Panc1 (cell line): ENCODE measurements at places on chromosomes 7 and 10. TPM values are rescaled to one million over a fixed set of nuclear protein-coding genes. Genes with fewer than 3 reads are reported as not detected.

GRCh38 chr7:2720024-2720423 is 32.0 kb downstream of the AMZ1 start:
- H3K27me3 ChIP-seq: no peaks in the 10 kb centered on the region
- H3K4me3 ChIP-seq: no peak overlapping the region
- H3K4me1 ChIP-seq: peaks cover 15% of the 10 kb centered on the region; the same call in 1 of the 2 replicates
- no peaks in the 10 kb centered on the region; the same call in 1 of the 2 replicates for H3K36me3 ChIP-seq

DNA sequence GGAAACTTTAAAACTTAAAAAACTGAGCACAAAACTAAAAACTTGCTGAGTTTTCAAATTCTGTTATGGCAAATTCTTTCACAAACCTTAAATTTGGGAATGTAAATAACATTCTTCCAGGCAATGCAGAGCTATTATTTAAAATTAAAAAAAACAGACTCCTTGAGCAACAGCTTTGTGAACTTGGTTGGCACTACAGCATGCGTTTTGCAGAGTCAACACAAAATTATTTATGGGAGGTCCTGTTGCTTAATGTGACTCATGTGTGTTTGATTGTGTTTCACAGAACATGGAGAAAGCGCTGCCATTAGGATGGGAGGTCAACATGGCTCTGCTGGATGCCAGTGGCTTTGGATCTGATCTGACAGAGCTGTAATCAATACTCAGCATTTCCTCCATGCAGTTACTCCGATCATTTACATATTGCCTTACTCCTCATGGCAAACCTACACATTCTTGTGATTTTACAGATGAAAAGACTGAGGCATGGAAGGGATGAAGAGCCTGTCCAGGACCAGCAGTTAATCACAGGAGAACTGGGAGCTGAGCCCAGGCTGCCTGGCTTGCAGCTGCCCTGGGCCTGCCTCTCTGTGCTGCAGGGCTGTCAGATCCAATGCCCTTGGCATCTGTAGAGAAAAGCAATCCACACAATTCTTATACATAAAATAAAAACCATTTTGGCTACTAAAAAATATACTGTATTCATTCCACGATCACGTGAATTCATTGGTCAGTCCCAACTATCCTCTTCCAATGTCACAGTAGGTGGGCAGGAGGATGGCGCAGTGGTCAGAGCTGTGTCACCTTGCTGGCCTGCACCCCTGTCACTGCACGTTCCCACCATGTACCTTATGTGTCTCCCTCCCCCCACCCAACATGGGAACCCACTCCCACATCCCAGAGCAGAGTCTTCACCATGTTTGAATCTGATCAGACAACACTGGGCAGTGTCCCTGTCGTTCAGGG is 200.9 kb downstream of the CXCL12 start:
- H3K27ac ChIP-seq: no peak overlapping the region
- no peak for DNase-seq
- peaks cover 4% of the 10 kb centered on the region; the same call in 1 of the 2 replicates for H3K27me3 ChIP-seq
- no peaks in the 10 kb centered on the region for H3K36me3 ChIP-seq
- H3K4me3 ChIP-seq: no peak overlapping the region

GRCh38 chr7:130899638-130900401 is 165.8 kb upstream of the KLF14 start:
- no peaks in the 10 kb centered on the region for H3K27me3 ChIP-seq
- DNase-seq: peak; percentile 72
- H3K36me3 ChIP-seq: peaks cover 20% of the 10 kb centered on the region
- peaks cover 100% of the 10 kb centered on the region for H3K4me1 ChIP-seq
- peak overlapping the region; percentile 100 for H3K27ac ChIP-seq

GRCh38 chr10:5812283-5813090 is 747 bp downstream of the GDI2 start:
- no peaks in the 10 kb centered on the region for H3K27me3 ChIP-seq
- peaks cover 15% of the 10 kb centered on the region; the same call in 1 of the 2 replicates for H3K4me1 ChIP-seq
- DNase-seq: no peak
- peak overlapping the region; percentile 65 for H3K27ac ChIP-seq

GRCh38 chr10:4622384-4622783 is 203.6 kb upstream of the AKR1E2 start:
- DNase-seq: no peak
- no peaks in the 10 kb centered on the region for H3K4me1 ChIP-seq
- no peaks in the 10 kb centered on the region for H3K27me3 ChIP-seq
- no peaks in the 10 kb centered on the region for H3K36me3 ChIP-seq
- H3K27ac ChIP-seq: no peak overlapping the region
- H3K4me3 ChIP-seq: no peak overlapping the region

- no peaks in the 10 kb centered on the region for H3K36me3 ChIP-seq
- H3K27me3 ChIP-seq: 0 out of 2 replicates have a peak, but pooled peaks cover 2% of the 10 kb centered on the region
- H3K27ac ChIP-seq: no peak overlapping the region
- no peak for DNase-seq
- no peaks in the 10 kb centered on the region for H3K4me1 ChIP-seq
These were observed 59.9 kb upstream of the COBL start for GRCh38 chr7:51376420-51377092.

DNA sequence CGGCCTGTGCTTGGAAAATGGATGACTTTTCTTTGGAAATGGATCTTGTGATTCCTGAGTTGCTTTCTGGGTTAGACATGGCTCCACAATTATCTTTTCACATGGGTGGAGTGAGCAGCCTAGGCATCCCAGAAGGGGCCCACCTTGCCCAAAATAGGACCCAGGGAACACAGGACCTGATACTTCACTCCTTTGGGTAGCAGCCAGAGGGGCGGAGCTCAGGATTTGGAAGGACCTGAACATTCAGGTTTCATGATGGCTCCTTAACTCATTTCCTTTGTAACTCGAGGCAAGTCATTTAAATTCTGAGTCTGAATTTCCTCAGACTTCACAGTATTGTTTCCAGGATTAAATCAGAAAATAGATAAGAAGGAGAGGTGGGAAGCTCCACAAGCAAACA is 178.3 kb upstream of the ZMIZ1 start:
- no peaks in the 10 kb centered on the region for H3K4me1 ChIP-seq
- no peak for DNase-seq
- H3K27me3 ChIP-seq: no peaks in the 10 kb centered on the region
- no peak overlapping the region for H3K27ac ChIP-seq

GRCh38 chr10:10542477-10542876 is 475.2 kb upstream of the CELF2 start:
- no peak overlapping the region for H3K27ac ChIP-seq
- no peaks in the 10 kb centered on the region for H3K36me3 ChIP-seq
- H3K4me3 ChIP-seq: no peak overlapping the region
- H3K27me3 ChIP-seq: no peaks in the 10 kb centered on the region
- no peak for DNase-seq

DNA sequence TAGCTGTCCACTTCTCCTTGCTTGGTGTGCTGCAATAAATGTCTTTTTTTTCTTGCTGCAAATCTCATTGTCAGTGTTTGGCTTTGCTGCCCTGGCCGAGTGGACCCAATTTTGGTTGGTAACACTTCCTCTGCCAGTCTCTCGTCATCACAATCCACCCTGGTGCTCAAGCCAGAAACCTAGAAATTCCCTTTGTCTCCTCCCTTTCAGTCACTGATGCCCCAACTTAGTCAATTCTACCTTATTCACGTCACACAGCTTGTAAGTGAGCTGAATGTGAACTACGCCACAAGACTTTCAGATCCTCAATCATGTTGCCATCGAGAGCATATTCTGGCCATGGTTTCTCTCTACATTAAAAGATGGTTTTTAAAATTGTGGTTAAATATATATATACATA is 13.0 kb upstream of the FRA10AC1 start:
- H3K4me1 ChIP-seq: no peaks in the 10 kb centered on the region
- no peak overlapping the region for H3K27ac ChIP-seq
- no peak for DNase-seq
- H3K27me3 ChIP-seq: 0 out of 2 replicates have a peak, but pooled peaks cover 4% of the 10 kb centered on the region
- H3K4me3 ChIP-seq: no peak overlapping the region

- H3K27me3 ChIP-seq: peaks cover 5% of the 10 kb centered on the region
- H3K36me3 ChIP-seq: no peaks in the 10 kb centered on the region
- no peak overlapping the region for H3K4me3 ChIP-seq
- DNase-seq: no peak
- H3K4me1 ChIP-seq: no peaks in the 10 kb centered on the region; the same call in 1 of the 2 replicates
These were observed 2.1 kb upstream of the TMEM72 start for GRCh38 chr10:44908936-44909630.

GRCh38 chr7:28075674-28076358 is 104.8 kb downstream of the JAZF1 start:
- no peak for DNase-seq
- H3K27me3 ChIP-seq: no peaks in the 10 kb centered on the region
- H3K4me1 ChIP-seq: peaks cover 17% of the 10 kb centered on the region
- peak overlapping the region; percentile 18; the same call in 1 of the 2 replicates for H3K27ac ChIP-seq

GRCh38 chr10:112791447-112791846 is 158.6 kb upstream of the TCF7L2 start:
- no peak overlapping the region for H3K4me3 ChIP-seq
- H3K4me1 ChIP-seq: peaks cover 28% of the 10 kb centered on the region
- no peaks in the 10 kb centered on the region for H3K36me3 ChIP-seq
- peak overlapping the region; percentile 59; the same call in 1 of the 2 replicates for H3K27ac ChIP-seq
- no peak for DNase-seq

DNA sequence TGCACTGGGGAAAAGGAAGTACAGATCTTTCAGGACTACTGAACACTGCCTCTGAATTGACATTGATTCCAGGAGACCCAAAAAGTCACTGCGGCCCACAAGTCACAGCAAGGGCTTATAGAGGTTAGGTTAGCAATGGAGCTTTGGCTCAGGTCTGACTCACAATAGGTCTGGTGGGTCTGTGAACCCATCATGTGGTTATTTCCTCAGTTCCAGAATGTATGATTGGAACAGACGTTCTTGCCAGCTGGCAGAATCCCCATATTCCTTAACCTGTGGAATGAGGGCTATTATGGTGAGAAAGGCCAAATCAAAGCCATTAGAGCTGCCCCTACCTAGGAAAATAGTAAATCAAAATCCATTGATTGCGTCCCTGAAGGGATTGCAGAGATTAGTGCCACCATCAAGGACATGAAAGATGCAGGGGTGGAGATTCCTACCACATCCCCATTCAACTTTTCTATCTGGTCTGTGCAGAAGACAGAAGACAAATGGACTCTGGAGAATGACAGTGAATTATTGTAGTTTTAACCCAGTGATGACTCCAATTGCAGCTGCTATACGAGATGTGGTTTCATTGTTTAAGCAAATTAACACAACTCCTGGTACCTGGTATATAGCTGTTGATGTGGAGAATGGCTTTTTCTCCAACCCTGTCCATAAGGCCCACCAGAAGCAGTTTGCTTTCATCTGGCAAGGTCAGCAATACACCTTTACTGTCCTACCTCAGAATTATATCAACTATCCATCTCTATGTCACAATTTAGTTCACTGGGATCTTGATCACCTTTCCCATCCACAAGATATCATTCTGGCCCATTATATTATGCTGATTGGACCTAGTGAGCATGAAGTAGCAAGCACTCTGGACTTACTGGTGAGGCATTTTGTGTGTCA is 44.5 kb upstream of the PIK3CG start:
- DNase-seq: no peak
- H3K27me3 ChIP-seq: no peaks in the 10 kb centered on the region
- H3K27ac ChIP-seq: no peak overlapping the region
- H3K36me3 ChIP-seq: no peaks in the 10 kb centered on the region
- H3K4me3 ChIP-seq: no peak overlapping the region
- H3K4me1 ChIP-seq: no peaks in the 10 kb centered on the region

DNA sequence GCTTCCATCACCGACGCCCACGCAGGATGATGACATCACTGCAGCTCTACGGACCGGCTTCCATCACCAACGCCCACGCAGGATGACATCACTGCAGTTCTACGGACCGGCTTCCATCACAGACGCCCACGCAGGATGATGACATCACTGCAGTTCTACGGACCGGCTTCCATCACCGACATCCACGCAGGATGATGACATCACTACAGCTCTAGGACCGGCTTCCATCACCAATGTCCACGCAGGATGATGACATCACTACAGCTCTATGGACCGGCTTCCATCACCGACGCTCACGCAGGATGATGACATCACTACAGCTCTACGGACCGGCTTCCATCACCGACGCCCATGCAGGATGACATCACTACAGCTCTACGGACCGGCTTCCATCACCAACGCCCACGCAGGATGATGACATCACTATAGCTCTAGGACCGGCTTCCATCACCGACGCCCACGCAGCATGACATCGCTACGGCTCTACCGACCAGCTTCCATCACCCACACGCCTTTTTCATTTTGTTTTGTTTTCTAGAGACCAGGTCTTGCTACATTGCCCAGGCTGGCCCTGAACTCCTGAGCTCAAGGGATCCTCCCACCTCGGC is 29.5 kb downstream of the GPER1 start:
- no peak overlapping the region for H3K27ac ChIP-seq
- no peaks in the 10 kb centered on the region for H3K4me1 ChIP-seq
- no peaks in the 10 kb centered on the region for H3K36me3 ChIP-seq
- DNase-seq: no peak

GRCh38 chr7:66950763-66951162 is 29.7 kb downstream of the TMEM248 start:
- H3K4me1 ChIP-seq: peaks cover 10% of the 10 kb centered on the region
- no peak overlapping the region for H3K27ac ChIP-seq
- H3K27me3 ChIP-seq: no peaks in the 10 kb centered on the region
- DNase-seq: no peak

- H3K27ac ChIP-seq: no peak overlapping the region
- no peak overlapping the region for H3K4me3 ChIP-seq
- H3K4me1 ChIP-seq: no peaks in the 10 kb centered on the region
- DNase-seq: no peak
These were observed 289.3 kb upstream of the PODXL start for GRCh38 chr7:131845573-131846314.

GRCh38 chr7:77698042-77698625 is 1.9 kb downstream of the RSBN1L start:
- H3K4me1 ChIP-seq: peaks cover 19% of the 10 kb centered on the region
- H3K36me3 ChIP-seq: peaks cover 3% of the 10 kb centered on the region; the same call in 1 of the 2 replicates
- H3K27me3 ChIP-seq: no peaks in the 10 kb centered on the region
- peak overlapping the region; percentile 98 for H3K27ac ChIP-seq
- no peak for DNase-seq
- H3K4me3 ChIP-seq: peak overlapping the region; percentile 99

DNA sequence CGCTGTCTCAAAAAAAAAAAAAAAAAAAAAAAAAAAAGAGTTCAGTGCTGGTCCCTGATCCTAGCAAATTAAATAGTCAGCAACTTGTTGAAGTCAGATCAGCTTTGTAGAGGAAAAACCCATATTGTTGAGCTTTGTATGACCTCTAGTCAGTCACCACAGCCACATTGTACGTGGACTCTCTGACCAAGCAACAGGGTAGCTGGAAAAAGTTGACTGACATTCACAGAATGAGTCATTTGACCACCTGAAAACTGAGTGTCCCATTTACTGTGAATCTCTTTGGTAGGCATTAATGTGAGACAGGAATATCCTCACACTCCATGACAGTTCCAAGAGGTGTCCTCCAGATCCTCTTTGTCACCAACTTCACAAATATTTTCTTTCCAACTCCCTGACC is 371.1 kb downstream of the LRRTM3 start:
- H3K27ac ChIP-seq: no peak overlapping the region
- H3K36me3 ChIP-seq: no peaks in the 10 kb centered on the region
- no peak for DNase-seq
- H3K4me3 ChIP-seq: no peak overlapping the region
- no peaks in the 10 kb centered on the region for H3K4me1 ChIP-seq

Gene RALA
- 34.3 TPM for total RNA-seq

Gene TDRD1
- total RNA-seq: not detected

Gene SND1
- total RNA-seq: 176 TPM

Gene FGFBP3
- 1.5 TPM for total RNA-seq

Gene UNCX
- total RNA-seq: not detected

Gene SPDYE5
- total RNA-seq: not detected
